LoVo (cell line): ENCODE measurements at places on chromosomes 1 and 21.

DNA sequence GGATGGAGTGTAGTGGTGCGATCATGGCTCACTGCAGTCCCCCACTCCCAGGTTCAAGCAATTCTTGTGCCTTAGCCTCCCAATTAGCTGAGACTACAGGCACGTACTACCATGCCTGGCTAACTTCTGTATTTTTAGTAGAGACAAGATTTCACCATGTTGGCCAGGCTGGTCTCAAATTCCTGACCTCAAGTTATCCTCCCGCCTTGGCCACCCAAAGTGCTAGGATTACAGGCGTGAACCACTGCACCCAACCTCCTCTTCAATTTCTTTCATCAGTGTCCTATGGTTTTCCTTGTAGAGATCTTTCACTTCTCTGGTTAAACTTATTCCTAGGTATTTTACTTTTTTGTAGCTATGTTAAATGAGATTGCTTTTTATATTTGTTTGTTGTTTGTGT, 10.7 kb upstream of the MAST2 start:
- no peak for DNase-seq

- no peak for DNase-seq
These were observed 174.5 kb downstream of the DENND1B start for GRCh38 chr1:197600751-197601150.

DNA sequence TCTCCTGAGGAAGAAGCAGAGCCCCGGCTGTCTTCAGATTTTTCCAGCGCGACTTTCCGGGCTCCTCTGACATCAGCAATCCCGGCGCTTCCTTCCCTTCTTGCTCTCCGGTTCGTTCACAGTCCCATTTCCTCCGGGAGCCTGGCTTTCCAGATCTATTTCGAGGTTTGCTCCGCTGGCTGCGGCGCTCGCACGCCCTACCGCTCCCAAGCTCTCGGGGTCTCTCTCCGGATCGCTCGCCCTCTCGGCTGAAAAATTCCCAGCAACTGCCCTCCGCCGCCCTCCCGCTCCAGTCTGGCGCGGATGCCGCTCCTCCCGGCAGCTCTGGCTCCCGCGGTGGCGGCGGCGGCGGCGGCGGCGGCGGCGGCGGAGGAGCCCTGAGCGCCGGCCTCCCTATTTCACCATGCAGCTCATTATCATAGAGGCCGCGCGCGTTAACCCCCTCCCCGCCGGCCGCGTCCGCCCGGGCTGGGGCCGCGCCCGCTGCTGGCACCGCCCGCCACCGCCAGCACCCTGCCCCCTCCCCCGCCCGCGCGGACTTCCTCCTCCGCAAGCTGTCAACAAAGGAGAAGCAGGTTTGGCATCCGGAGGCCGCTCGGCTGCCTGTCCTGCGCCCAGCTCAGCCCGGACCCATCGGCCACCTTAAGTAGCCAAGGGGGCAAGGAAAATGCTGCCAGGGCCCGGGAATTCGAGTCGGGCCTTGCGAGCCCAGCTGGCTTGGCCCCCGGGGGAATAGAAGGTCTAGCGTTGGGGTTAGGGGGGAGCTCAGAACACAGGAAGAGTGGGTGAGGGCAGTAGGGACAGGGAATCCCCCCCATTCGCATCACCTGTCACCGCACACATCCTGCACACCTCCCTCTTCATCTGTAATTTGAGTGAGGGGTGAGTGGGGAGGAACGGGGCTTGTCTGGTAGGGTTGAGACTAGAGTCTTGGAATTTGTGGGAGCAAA, at the start of gene PLXNA2:
Gene PLXNA2 (minus strand): TSS at position 418 of the 950 bp plus-strand sequence. CDS start 26,462 bp downstream, outside the sequence.
- peak; percentile 85 for DNase-seq

DNA sequence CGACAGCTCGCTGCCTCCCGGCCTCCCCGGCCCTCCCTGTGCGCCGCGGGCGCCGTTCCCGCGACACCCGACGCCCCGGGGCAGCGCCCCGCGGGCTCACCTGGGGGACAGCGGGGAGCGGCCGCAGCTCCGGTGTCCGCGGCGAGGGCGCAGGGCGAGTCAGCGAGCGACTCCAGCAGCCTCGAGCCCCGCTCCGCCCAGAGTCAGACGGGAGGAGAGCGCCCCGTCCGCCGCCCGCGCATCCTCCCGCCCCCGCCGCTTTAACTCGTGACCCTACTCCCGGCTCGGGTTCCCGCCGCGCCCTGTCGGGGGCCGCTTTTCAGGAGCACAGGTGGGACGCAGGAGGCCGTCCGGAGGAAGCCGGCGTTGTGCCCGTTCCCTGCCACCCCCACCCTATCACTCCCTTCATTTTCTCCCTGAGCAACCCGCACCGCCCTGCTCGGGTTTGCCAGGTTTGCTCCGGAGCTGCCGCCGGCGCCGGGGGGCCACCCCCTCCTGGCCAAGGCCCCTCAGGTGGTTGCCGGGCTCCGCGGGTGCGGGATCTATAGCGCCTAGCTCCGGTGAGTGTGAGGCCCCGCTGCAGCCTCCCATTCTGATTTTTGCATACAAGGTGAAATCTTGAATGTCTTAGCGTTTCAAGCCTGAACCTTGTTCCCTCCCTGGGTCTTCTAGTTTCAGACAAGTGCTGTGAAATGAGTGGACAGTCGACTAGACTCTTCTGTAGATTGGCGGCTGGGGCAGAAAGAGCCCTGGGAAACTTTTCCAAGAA, at the start of gene MCOLN3:
Gene MCOLN3 (minus strand): TSS at position 205 of the 769 bp plus-strand sequence. CDS start 3,140 bp downstream, outside the sequence.
- DNase-seq = peak; percentile 44

DNA sequence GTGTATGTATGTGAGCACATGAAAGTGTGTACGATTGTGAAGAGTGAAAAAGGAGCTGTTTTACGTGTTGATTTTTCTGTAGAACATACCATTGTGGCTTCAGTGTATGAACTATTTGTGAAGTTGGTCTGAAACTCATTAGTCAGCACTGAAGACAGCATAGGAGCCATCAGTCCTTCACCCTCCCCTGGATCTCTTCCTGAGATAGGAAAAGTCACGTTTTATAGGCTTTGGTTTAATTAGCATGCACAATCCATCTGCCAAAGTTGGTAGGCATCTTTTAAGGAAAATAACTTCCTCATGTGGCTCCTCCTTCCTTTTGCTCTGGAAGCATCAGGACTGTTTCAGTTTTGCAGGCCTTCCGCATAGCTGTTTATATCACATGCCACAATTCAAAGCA, 1.4 kb upstream of the RABIF start:
- no peak for DNase-seq

DNA sequence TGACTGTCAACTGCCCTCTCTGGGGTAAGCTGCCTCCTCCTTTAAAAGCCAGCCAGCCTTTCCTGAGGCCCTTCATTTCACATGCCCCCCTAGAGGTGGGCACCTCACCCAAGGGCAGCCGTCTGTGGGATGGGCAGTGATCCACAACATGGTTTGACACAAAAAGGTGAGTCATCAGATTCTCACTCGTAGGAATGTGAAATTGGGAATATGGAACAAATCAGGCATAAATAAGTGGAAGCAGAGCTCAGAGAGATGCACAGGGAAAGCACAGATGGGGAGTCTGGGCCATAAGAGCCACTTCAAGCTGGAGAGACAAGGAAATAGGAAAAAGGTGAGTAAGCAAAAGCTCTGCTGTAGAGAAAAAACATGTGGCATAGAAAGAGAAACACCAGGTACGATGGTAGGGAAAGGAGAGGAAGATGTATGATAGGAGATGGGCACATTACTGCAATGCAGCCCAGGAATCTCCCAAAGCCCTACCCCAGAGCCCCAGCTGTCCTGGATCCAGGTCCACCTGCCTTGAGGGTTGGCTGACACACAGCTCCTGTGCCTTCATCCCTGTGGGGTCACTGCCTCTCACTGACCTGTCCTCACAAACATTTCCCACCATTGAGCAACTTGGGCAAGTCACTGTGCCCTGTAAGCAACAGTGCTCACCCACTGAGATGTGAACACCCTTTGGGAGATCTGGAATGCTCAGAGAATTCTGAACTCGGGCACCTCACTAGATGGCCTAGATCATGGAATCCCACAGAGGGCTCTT, 86.6 kb downstream of the ASTN1 start:
- no peak for DNase-seq

- no peak for DNase-seq
These were observed 36.0 kb downstream of the SEC16B start for GRCh38 chr1:177933881-177934280.

DNA sequence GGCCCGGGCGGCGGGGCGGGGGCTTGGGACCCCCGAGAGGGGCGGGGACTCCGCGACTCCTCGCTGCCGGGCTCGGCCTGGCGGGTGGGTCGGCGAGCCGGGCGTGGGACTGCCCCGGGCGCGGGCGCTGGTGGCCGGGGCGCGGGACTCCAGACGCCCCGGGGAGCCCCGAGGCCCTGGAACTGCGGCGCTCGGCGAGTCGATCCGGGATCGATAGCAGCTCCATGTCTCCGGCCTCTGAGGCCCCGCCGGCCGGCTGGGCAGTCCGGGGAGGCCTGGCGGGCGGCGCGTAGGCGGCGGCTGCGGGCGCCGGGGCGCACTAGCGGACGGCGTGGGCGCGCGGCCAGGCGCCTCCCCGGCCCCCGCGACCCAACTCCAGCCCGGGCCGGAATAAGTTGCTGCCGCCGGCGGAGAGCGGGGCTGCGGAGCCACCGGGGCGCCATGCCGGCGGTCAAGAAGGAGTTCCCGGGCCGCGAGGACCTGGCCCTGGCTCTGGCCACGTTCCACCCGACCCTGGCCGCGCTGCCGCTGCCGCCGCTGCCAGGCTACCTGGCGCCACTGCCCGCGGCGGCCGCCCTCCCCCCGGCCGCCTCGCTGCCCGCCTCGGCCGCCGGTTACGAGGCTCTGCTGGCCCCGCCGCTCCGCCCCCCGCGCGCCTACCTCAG, 400 bp downstream of the SAMD11 start:
- no peak for DNase-seq

DNA sequence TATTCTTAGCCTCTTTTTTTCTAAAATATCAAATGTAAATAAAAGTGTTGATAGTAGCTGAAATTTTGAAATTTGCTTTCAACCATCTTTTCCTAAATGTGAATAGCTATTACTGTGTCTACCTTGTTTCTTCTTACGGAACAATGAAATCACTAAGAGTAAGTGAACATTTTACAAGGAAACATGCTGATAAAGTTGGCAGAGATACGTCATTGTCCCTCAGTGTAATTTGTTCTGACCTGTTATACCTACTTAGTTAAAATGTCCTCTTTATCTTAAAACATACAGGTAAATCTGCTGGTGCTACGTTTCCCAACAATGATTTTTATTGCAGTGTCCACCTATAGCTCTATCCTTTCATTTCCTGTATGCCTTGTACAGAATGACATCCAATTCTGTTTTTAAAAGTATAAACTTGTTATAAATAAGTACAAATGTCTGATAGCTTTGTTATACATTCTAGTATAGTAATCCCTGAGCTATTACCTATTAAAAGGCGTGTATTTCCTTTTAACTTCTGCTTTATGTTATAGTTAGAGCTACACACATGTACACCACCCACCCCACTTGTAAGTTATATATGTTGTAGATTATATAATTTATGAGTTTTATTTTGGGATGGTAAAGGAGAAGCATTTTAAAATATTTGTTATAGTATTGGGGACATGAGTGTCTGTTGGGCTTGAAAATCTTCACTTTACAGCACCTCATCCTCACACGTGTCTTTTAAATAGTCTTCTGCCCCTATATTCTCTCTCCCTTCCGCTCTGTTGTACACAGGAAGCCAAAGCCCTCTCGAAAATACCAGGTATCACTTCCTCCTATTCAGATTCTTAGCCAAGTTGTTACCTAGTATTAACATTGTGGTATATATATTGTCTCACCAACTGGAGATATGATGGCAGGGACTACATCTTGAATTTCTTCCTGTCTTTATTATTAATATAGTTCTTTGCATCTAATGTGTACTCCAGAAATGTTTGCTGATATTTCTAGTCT, 25.2 kb downstream of the LAMC1 start:
- DNase-seq = no peak

- DNase-seq = no peak
These were observed 810.6 kb upstream of the ADGRL4 start for GRCh38 chr1:79817031-79817560.

DNA sequence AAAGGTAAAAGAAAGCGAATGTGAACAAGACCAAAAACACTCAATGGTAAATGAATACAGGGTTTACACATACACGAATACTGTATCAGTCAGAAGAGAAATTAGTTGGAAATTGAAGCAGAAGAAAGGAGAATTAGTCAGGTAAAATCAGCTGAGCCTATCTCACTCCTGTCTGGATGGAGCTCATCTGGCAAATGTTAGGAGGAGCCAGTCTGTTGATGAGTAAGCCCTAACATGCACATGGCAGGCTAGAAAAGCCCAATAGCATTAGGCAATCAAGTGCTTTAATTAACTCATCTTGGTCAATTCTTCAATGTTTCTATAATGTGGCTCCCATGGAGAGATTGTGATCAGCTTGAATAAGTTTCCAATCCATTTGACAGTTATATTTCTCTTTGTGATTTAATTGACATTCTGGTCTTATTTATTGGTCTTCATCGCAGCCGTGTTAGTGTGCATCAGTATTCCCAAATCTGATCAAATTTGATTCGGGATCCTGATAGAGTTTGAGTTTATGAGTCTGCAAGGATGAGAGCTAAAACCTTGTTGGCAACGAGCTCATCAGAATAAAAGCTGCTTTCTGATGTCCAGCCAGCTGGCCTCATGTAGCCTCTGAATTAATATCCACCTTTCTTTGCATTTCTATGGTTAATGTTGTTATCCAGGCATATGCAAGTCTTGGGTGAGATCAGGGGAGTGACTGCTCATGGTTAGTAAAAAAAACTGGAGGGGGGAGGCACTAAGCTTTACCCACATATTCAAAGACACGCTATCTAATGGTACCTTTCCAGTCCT, 22.1 kb upstream of the KCNA10 start:
- DNase-seq = no peak

DNA sequence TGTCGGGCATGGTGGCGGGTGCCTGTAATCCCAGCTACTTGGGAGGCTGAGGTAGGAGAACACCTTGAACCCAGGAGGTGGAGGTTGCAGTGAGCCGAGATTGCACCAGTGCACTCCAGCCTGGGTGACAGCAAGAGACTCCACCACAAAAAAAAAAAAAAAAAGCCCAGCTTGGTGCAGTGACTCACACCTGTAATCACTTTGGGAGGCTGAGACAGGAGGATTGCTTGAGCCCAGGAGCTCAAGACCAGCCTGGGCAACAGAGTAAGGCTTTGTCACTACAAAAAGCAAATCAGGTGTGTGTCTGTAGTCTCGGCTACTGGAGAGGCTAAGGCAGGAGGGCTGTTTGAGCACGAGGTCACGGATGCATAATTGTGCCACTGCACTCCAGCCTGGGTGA, 5.0 kb upstream of the H6PD start:
- DNase-seq = no peak

- DNase-seq = no peak
These were observed 1.4 kb downstream of the PFKFB2 start for GRCh38 chr1:207054491-207054890.

- no peak for DNase-seq
These were observed 124.9 kb upstream of the TNFSF4 start for GRCh38 chr1:173332026-173332425.

- DNase-seq = no peak
These were observed 90.9 kb downstream of the SH3GLB1 start for GRCh38 chr1:86795316-86795715.
